ENCODE measurements at places on chromosomes 16 and 17. TPM values are rescaled to one million over a fixed set of nuclear protein-coding genes. Genes with fewer than 3 reads are reported as not detected.

MILR1 gene
- total RNA-seq = not detected

DNA sequence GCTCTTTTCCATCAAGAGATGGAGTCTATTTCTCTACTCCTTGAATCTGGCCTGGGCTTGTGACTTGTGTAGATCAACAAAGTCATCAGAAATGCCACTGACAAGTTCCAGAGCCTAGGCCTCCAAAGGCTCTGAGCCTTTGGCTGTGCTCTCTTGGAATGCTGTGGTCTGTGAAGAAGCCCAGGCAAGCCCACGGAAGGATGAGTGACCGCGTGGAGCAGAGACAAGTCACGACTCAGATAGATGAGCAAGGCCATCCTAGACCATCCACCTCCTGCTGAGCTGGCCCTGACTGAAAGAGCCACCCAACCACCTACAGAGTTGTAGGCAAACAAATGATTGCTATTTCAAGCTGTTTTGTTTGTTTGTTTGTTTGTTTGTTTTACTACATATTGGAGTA lies 11.6 kb upstream of the ICAM2 start:
- no peaks in the 10 kb centered on the region for H3K36me3 ChIP-seq
- H3K4me1 ChIP-seq = peaks cover 2% of the 10 kb centered on the region
- H3K4me3 ChIP-seq = no peak overlapping the region
- H3K27me3 ChIP-seq = no peaks in the 10 kb centered on the region
- H3K27ac ChIP-seq = no peak overlapping the region
- no peak for DNase-seq

SYT17 gene
- total RNA-seq = 10.0 TPM

MPP3 gene
- 22.9 TPM for total RNA-seq

CACNG1 gene
- total RNA-seq = not detected

DNA sequence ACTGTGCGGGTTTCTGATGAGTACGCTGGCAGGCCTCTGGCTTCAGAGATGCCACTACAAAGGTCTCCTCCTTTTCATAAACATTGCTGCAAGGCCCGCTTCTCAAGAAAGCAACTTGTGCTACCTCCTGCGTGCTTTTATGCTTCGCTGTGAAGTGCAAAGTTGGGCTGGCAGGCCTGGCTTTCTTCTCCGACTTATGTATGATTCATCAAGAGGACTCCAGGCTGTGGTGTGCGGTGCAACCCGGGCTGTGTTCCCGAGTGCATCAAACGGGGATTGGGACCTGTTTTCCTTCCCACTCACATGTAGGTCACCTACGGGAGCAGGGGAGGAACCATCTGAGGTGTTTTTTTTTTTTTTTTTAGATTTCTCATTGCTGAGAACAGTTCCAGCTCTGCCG lies 534.1 kb downstream of the WWOX start:
- H3K27me3 ChIP-seq = peaks cover 4% of the 10 kb centered on the region
- H3K4me3 ChIP-seq = no peak overlapping the region

GRCh38 chr17:81608605-81609004 lies 28.3 kb downstream of the NPLOC4 start:
- no peaks in the 10 kb centered on the region for H3K36me3 ChIP-seq
- peaks cover 24% of the 10 kb centered on the region for H3K4me1 ChIP-seq
- no peak for DNase-seq
- H3K27ac ChIP-seq = peak overlapping the region; percentile 52
- peaks cover 3% of the 10 kb centered on the region for H3K27me3 ChIP-seq

DNA sequence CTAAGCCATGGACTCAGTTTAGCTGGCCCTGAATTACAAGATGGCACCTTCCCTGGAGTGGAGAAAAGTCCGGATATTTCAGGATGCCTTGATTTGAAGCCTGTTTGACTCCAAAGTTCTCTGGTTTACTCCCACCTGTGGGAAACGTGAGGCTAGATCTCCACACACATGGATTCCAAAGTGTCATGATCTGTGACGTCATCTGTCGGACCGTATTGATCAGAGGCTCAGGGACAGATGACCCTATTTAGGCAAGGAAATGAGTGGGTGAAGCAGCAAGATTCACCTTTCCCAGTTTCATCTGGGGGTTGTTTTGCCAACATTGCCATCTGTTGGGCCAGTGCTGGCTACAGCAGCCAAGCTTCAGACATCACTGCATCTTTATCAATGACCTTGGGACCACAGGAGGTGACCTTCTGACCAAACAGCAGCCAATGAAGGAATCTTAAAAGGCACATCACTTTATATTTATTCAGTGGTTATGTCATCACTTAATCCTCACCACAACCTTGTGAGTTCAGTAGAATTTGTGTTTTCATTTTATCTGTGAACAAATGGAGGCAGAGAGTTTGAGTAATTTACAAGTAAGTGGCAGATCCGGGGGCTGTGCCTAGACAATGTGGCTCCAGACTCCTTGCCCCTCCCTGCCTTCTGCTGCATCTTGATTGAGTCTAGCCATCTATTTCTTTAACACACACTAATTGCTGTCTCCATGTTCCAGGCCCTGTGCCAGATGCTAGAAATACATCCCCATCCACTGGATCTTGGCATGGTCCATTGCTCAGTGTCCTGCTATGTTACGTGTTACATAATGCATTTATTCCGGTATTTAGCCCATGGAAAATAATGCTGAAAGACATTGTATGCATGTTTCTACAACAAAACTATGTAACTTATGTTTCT lies 1.5 kb upstream of the CDH13 start:
- H3K4me3 ChIP-seq = no peak overlapping the region
- peaks cover 36% of the 10 kb centered on the region for H3K4me1 ChIP-seq
- H3K27ac ChIP-seq = no peak overlapping the region

DNA sequence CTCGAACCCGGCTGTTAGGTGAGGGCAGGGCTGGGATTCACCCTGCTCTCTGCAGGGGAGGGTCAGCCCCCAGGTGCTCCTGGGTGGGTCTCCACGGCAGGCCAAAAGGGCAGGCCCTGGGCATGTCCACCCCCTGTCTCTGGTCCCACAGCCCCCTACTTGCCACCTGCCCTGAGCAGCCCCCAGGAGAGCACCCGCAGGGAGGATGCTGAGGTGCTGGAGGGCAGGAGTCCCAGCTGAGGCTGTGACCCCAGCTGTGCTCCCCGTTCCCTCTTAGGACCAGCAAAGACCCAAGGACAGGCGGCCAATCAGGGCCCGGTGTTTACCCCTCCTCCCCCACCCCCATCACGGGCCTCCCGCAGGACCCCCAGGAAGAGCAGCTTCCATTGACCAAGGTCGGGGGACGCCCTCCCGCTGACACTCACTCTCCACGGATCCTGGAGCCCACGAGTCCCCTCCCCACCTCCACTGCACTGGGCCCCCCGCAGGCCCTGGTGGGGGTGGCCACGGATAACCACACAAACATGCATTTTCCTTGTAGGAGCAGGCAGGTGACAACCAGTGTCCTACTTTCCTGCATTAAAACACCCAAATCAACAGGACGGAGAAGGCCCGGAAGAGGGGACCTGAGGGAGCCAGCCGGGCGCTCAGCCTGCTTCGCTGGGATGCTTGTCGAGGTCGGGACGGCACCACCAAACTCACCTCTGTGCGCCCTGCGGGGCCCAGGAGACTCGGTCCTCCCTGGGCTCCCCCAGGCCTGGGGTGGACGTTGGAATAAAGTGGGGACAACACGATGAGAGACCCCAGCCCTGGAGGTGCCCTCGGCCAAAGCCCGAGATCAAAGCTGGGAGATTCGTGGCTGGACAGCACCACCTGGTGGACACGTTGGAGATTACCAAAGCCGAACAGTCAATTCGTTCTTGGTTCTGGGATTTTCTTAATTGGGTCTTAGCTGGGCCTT lies 22.5 kb upstream of the ENPP7 start:
- peaks cover 6% of the 10 kb centered on the region for H3K27me3 ChIP-seq
- peaks cover 11% of the 10 kb centered on the region for H3K4me1 ChIP-seq
- peak overlapping the region; percentile 90 for H3K27ac ChIP-seq
- H3K36me3 ChIP-seq = peaks cover 9% of the 10 kb centered on the region
- peak; percentile 82 for DNase-seq
- H3K4me3 ChIP-seq = peak overlapping the region; percentile 70

KRT26 gene
- total RNA-seq = not detected

DNA sequence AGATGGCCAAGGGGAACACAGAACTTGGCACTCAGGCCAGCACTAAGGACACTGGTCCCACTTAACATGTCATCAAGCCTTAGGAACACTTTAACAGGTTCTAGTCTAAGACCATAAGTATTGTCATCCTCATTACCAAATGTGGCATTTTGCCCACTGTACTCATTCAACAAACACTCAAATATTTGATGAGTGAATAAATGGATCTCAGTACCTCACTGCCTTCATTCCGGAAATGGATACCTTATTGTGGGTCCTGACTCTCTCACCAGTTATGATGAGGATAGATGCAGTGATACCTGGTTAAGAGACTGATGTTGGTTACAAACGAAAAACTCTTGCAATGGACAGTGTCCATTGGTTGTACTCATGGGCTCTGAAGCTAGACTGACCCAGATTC lies 455.2 kb upstream of the DYNLRB2 start:
- H3K27me3 ChIP-seq = no peaks in the 10 kb centered on the region
- no peaks in the 10 kb centered on the region for H3K4me1 ChIP-seq
- H3K27ac ChIP-seq = no peak overlapping the region
- no peaks in the 10 kb centered on the region for H3K36me3 ChIP-seq
- DNase-seq = no peak

- H3K4me3 ChIP-seq = peak overlapping the region; percentile 71
- H3K27ac ChIP-seq = peak overlapping the region; percentile 22
- H3K27me3 ChIP-seq = peaks cover 17% of the 10 kb centered on the region
Observed at GRCh38 chr17:44774271-44775135, 15.7 kb downstream of the ADAM11 start.

OR4D1 gene
- total RNA-seq = not detected

BFAR gene
- 70.7 TPM for total RNA-seq

- no peak overlapping the region for H3K27ac ChIP-seq
- no peak overlapping the region for H3K4me3 ChIP-seq
- H3K36me3 ChIP-seq = no peaks in the 10 kb centered on the region
- DNase-seq = no peak
Observed at GRCh38 chr17:55652825-55653224, 69.8 kb downstream of the TMEM100 start.

DNA sequence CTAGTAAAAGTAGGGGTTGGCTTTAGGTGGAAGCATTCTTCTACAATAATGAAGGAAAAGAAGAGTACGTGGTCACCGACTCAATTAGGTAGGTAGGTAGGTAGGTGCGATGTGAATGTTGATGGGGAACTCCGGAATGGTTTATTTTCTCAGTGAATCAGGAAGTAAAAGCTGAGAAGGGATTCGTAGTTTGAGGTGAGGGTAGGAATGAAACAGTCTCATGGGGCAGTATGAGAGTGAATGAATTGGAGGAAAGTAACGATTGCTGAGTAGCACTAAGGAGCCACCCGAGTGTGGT lies 13.9 kb downstream of the PER1 start:
- H3K36me3 ChIP-seq = no peaks in the 10 kb centered on the region
- no peak for DNase-seq
- peaks cover 5% of the 10 kb centered on the region for H3K27me3 ChIP-seq
- no peak overlapping the region for H3K27ac ChIP-seq
- H3K4me1 ChIP-seq = peaks cover 2% of the 10 kb centered on the region

CD300H gene
- not detected for total RNA-seq

GRCh38 chr16:84607694-84608093 lies 10.2 kb downstream of the COTL1 start:
- H3K27ac ChIP-seq = no peak overlapping the region
- H3K4me3 ChIP-seq = no peak overlapping the region
- H3K27me3 ChIP-seq = peaks cover 5% of the 10 kb centered on the region
- peaks cover 47% of the 10 kb centered on the region for H3K4me1 ChIP-seq

GRCh38 chr17:28478712-28479615 lies 5.5 kb downstream of the SLC13A2 start:
- H3K4me3 ChIP-seq = no peak overlapping the region
- H3K27me3 ChIP-seq = peaks cover 8% of the 10 kb centered on the region
- no peaks in the 10 kb centered on the region for H3K36me3 ChIP-seq
- H3K4me1 ChIP-seq = no peaks in the 10 kb centered on the region
- no peak overlapping the region for H3K27ac ChIP-seq

TEX19 gene
- total RNA-seq = not detected

- H3K4me3 ChIP-seq = no peak overlapping the region
- peaks cover 3% of the 10 kb centered on the region for H3K27me3 ChIP-seq
- peaks cover 28% of the 10 kb centered on the region for H3K4me1 ChIP-seq
- no peak overlapping the region for H3K27ac ChIP-seq
Observed at GRCh38 chr16:11980136-11980844, 3.8 kb downstream of the SNX29 start.

SLC9A5 gene
- total RNA-seq = 1.4 TPM

SLFN12 gene
- total RNA-seq = not detected

GRCh38 chr16:71406724-71407123 lies 35.1 kb downstream of the TLE7 start:
- H3K27me3 ChIP-seq = peaks cover 2% of the 10 kb centered on the region
- H3K36me3 ChIP-seq = peaks cover 12% of the 10 kb centered on the region
- no peak overlapping the region for H3K27ac ChIP-seq

MYH8 gene
- 0.96 TPM for total RNA-seq

GRCh38 chr16:50152351-50152806 lies 727 bp upstream of the TENT4B start:
- peak; percentile 25 for DNase-seq
- peak overlapping the region; percentile 64 for H3K27ac ChIP-seq
- H3K36me3 ChIP-seq = no peaks in the 10 kb centered on the region
- H3K4me1 ChIP-seq = peaks cover 15% of the 10 kb centered on the region

PRSS33 gene
- total RNA-seq = 0.39 TPM

LONP2 gene
- total RNA-seq = 57.3 TPM

GRCh38 chr17:76496464-76496863 lies 4.8 kb downstream of the RHBDF2 start:
- peaks cover 11% of the 10 kb centered on the region for H3K27me3 ChIP-seq
- H3K4me1 ChIP-seq = peaks cover 25% of the 10 kb centered on the region
- H3K4me3 ChIP-seq = no peak overlapping the region
- no peak overlapping the region for H3K27ac ChIP-seq
- no peaks in the 10 kb centered on the region for H3K36me3 ChIP-seq
- no peak for DNase-seq

- peaks cover 4% of the 10 kb centered on the region for H3K36me3 ChIP-seq
- DNase-seq = no peak
- H3K27ac ChIP-seq = no peak overlapping the region
Observed at GRCh38 chr17:15436473-15437302, 30.7 kb downstream of the CDRT4 start.

TMEM220 gene
- total RNA-seq = 1.6 TPM

DNA sequence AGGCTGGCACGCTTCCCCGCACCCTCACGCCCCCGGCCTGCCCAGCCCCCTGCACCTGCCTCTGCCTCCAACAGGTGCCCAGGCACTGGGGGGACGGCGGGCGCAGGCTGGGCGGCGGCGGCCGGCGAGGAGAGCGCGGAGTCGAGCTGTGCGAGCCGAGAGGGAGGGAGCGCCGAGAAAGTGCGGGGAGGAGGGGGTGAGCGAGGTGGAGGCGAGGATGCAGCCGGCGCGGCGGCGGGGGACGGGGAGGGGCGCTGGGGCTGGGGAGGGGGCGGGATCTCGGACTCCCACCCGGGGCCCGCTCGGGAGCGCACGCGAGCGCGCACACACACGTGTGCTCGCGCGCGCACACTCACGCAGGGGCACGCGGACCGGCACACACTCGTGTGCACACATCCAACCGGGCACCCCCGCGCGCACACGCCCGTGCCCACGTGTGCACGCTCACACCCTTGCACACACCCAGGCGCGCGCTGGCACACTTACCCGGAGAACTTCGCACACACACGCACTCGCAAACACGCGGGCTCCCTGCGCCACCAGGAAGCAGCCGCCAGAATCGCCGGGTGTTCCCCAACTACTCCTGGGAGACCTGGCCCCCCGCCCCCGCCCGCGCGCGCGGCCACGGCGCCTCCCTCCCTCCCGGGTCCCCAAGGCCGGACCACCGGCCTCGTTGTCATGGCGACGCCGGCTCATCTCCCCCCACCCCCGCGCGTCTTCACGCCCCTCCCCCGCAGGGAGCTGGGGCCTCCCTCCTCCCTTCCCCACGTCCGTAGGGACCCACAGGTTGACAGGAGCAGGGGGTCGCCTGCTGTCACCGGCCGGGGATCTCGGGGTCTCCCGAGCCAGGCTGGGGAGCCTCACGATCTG lies at the start of gene DOC2A:
TSS of gene DOC2A (minus strand) at position 184 of the 870 bp plus-strand sequence. CDS start 805 bp downstream, outside the sequence.
- H3K4me1 ChIP-seq = peaks cover 4% of the 10 kb centered on the region
- peak within 1 kb of the TSS; percentile 91 for H3K4me3 ChIP-seq
- H3K27me3 ChIP-seq = peaks cover 10% of the 10 kb centered on the region
- no peaks in the 10 kb centered on the region for H3K36me3 ChIP-seq
- no peak within 1 kb of the TSS for H3K27ac ChIP-seq
